ENCODE measurements at places on chromosomes 7 and 10.

- no peak for DNase-seq
Measured at GRCh38 chr7:117190746-117191435, 132.0 kb downstream of the WNT2 start.

DNA sequence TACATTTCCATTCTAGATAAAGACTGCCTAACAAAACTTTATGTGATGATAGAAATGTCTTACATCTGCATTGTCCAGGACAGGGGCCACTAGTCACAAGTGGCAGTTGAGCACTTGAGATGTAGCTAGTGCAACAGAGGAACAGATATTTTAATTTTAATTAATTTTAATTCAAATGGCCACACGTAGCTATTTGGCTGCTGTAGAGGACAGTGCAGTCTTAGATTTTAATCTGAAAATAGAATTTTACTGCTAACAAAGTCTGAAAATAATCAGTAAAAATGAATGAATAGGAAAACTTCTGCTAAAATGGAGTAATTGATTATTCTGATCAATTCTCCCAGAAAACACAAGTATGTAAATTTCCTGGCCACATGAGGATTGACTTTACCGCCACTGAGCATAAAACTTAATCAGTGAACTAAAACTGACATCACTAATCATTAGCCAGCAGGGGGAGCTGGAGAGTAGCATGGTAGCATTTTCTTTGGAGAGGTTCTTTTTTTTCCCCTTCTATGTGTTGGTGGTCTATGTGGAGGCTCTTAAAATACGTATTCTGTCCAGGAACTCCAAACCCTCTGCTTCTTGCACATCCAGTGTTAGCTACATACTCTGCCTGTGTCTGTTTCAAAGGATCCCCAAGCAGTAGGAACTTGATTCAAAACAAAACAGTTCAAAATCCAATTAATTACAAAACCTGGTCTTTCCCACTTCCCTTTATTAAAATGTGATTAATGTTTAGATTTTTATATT is 52.1 kb downstream of the TSPAN12 start:
- no peak for DNase-seq

DNA sequence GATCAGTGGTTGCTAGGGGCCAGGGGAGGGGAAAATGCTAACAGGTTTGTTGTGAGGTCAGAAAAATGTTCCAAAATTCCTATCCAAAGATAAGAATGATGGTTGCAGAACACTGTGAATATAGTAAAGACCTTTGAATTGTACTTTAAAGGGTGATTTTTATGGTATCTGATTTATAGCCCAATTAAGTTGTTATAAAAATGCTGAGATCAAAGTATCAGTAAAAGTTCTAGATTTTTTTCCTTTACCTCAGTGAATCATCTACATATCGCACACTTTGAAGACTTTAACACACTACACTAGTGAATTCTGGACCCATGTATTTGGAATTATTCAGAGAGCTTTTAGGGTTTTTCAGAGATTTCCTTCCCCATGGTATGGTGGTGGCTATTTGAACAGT is 275.4 kb downstream of the WDR37 start:
- DNase-seq: no peak

- no peak for DNase-seq
Measured at GRCh38 chr7:25173184-25173583, 48.1 kb upstream of the CYCS start.

GRCh38 chr10:35236739-35237138 is 99.6 kb upstream of the CCNY start:
- no peak for DNase-seq

DNA sequence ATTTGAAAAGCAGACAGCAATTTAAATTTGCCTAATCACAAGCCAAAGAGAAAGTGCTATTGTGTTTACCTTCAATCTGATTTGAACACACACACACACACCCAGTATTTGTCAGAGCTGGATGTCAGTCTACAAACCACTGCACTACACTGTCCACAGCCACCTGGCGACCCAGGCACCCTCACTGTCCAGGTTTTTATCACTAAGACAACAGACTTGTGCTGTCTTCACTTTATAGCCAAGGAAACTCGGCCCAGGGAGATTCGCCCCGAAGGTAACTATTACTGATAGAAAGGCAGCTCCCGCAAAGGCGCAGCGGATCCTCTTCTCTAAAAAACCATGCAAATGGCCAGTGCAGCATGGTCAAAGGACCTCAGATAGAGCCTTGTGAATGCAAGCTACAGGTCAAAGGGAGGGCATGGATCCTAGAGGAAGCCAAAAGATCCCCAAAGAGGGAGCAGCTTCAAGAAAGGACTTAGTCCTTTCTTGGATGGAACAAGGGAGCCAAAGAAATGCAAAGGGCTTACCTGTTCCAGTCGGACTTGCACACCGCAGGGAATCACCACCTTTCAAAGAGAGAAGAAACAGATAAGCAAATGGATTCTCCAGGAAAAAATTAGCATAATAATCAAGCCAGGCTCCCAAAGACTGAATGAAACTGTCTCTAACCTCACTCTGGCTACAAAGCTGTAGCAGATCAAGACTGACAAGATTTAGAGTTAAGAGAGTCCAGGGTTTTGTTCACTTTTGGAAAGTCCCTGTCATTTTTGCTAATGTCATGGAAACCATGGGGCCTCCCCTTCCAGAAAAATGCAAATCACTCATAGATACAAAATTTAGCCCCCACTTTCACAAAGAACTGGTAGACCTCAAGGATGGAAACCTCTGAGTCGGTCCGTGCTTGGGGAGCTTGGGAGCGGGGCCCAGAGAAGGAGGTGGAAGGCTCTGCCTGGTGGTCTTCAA is 101.1 kb downstream of the TNS3 start:
- no peak for DNase-seq

GRCh38 chr7:27944643-27945042 is 204.7 kb downstream of the TAX1BP1 start:
- DNase-seq: no peak

Measured in breast epithelium (tissue), 4 donors.